ENCODE measurements at places on chromosomes 1 and 21.
A peak's percentile ranks its signal among the peaks of the same experiment; 100 is the strongest.

DNA sequence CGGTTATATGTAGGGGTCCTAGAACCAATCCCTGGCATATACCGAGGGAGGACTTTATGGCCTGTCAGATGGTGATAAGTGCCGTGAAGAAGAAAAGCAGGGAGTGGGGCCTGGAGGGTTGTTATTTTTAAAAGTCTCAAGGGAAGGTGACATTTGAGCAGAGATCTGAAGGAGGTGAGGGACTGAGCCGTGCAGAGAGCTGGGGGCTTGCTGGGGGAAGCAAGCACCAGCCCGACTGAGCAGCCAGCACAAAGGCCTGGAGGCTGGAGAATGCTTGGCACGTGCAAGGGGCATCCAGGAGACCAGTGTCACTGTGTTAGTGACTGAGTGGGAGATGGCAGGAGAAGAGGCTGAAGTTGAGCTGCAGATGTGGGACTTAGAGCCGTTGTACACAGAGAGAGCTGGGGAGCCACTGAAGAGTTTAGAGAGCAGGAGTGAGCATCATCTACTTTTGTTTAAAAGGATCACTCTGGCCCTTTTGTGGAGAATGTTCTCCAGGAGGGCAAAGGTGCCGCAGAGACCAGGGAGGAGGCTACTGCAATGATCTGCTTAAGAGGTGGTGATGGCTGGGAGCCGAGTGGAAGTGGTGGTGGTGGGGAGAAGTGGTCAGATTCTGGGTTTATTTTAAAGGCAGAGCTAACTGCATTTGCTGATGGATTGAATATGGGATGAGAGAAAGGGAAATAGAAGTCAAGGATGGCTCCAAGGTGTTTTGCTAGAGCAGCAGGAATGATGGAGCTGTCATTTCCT, 31.2 kb downstream of the PTPRU start:
- DNase-seq: no peak

DNA sequence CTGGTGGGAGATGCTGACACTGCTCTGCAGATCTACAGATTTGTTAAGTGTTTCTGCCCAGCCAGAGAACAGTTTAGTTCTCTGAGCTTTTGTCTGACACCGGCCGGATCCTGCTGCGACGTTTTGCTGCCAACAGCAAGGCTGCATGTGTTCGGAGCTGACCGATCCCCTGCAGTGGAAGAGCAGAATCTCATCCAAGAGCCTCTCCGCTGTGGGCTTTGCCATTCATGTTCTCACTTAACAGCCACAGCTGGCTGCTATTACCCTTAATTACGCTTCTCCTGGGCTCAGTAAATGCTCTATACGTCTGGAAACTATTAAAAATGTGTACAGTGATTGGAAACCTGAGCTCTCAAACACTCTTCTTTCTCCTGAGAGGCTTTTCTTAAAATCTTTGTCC, 105.3 kb downstream of the BCAR3 start:
- peak; percentile 36 for DNase-seq

- peak; percentile 39 for DNase-seq
Observed at GRCh38 chr1:146032631-146033219, 11.2 kb upstream of the HJV start.

GRCh38 chr21:27480841-27481261, 514.0 kb upstream of the ADAMTS5 start:
- no peak for DNase-seq

DNA sequence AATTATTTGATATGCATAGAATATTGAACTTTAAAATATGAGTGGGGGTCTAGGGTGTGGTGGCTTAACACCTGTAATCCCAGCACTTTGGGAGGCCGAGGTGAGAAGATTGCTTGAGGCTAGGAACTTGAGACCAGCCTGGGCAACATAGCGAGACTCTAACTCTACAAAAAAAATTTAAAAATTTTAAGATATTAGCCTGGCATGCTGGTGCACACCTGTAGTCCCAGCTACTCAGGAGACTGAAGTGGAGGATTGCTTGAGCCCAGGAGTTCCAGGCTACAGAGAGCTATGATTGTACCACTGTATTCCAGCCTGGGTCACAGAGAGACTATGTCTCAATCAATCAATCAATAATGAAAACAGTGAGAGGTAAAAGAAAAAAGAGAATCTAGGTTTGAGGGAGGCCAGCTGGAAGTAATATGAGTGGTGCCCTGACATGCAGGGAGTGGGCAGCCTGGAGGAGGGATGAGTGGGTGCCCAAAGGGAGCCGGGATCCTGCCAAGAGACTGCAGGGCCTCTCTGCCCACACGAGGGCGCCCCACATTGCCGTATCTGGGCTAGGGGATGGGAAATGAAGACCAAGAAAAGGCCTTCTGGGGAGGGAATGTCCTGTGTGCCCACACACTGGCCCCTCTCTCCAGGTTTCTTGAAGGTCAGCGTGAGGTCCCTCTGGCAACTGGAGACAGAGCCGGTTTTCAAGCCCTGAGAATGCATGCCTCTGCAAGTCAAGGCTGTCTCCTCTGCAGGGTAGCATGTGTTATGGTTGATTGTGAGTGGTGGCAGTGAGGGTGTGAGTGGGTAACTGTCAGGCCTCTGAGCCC, 93.9 kb upstream of the PPM1J start:
- DNase-seq: peak; percentile 38

GRCh38 chr1:97489834-97490233, 431.0 kb downstream of the DPYD start:
- DNase-seq: no peak

Measured in NCI-H1105 (cell line).